H9 (cell line): ENCODE measurements at places on chromosomes 1 and 21. TPM values are rescaled to one million over a fixed set of nuclear protein-coding genes. Genes with fewer than 3 reads are reported as not detected.

GPR161 gene
- 9.9 and 10.6 TPM in 2 replicates for total RNA-seq

CA14 gene
- total RNA-seq: 42.0 and 43.2 TPM in 2 replicates

RHCE gene
- 0.26 and 0.90 TPM in 2 replicates for total RNA-seq

GRCh38 chr1:33032126-33032869 lies 4.4 kb downstream of the AK2 start:
- H3K4me3 ChIP-seq: no peak overlapping the region
- peaks cover 31% of the 10 kb centered on the region for H3K36me3 ChIP-seq
- peaks cover 2% of the 10 kb centered on the region; the same call in 1 of the 2 replicates for H3K4me1 ChIP-seq
- no peaks in the 10 kb centered on the region; the same call in 1 of the 2 replicates for H3K27me3 ChIP-seq

GRCh38 chr1:168920456-168921094 lies 185.9 kb upstream of the ATP1B1 start:
- no peak for DNase-seq
- H3K27me3 ChIP-seq: no peaks in the 10 kb centered on the region
- H3K4me1 ChIP-seq: no peaks in the 10 kb centered on the region; the same call in 1 of the 2 replicates
- H3K4me3 ChIP-seq: no peak overlapping the region

GRCh38 chr1:25117233-25117823 lies 115.0 kb downstream of the SYF2 start:
- peak; percentile 71 for DNase-seq
- H3K36me3 ChIP-seq: no peaks in the 10 kb centered on the region
- H3K4me3 ChIP-seq: no peak overlapping the region

GRCh38 chr1:231603598-231604275 lies 22.9 kb upstream of the DISC1 start:
- H3K4me1 ChIP-seq: peaks cover 2% of the 10 kb centered on the region; the same call in 1 of the 2 replicates
- no peak overlapping the region for H3K27ac ChIP-seq
- peak; percentile 41 for DNase-seq
- H3K27me3 ChIP-seq: no peaks in the 10 kb centered on the region
- peak overlapping the region; percentile 29; the same call in 1 of the 2 replicates for H3K4me3 ChIP-seq
- no peaks in the 10 kb centered on the region for H3K36me3 ChIP-seq

GRCh38 chr21:27700974-27701614 lies 734.2 kb upstream of the ADAMTS5 start:
- DNase-seq: peak; percentile 71
- no peaks in the 10 kb centered on the region for H3K36me3 ChIP-seq
- H3K27ac ChIP-seq: no peak overlapping the region
- no peaks in the 10 kb centered on the region for H3K4me1 ChIP-seq

DNA sequence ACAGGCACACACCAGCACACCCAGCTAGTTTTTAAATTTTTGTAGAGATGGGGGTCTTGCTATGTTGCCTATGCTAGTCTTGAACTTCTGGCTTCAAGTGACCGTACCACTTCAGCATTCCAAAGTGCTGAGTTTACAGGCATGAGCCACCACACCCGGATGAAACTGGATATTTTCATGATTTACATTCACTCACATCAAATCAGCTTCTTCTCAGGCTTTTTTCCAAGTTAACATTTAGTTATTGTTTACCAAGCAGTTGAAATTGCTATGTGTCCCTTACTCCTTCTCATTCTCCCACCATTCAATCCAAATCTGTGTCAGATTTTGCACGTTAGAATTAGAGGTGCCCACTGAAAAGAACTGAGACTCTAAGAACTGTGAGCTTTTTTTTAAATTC lies 18.4 kb downstream of the RIT1 start:
- no peak for DNase-seq
- H3K27me3 ChIP-seq: no peaks in the 10 kb centered on the region
- no peaks in the 10 kb centered on the region for H3K4me1 ChIP-seq
- peaks cover 5% of the 10 kb centered on the region for H3K36me3 ChIP-seq

- no peaks in the 10 kb centered on the region for H3K4me1 ChIP-seq
- DNase-seq: no peak
- peaks cover 27% of the 10 kb centered on the region for H3K36me3 ChIP-seq
- no peak overlapping the region for H3K4me3 ChIP-seq
Measured at GRCh38 chr21:45460611-45461368, 55.8 kb downstream of the COL18A1 start.

DNA sequence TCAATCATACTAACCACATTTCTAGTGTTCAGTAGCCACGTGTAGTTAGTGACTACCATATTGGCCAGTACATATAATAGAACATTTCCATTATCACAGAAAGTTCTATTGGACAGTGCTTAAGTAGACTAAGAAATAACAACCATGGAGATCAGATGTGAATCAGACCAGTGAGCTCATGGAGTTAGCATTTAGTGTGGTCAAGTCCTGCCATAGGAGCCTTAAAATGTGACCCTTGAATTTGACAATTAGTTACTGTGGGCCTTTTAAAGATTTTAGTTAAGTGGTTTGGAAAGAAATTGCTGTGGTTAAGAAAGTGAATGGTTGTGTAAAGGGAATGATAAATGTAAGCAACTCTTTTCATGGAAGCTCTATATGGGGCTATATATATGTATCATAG lies 123.4 kb downstream of the POU2F1 start:
- no peaks in the 10 kb centered on the region for H3K27me3 ChIP-seq
- no peaks in the 10 kb centered on the region; the same call in 1 of the 2 replicates for H3K4me1 ChIP-seq

DNA sequence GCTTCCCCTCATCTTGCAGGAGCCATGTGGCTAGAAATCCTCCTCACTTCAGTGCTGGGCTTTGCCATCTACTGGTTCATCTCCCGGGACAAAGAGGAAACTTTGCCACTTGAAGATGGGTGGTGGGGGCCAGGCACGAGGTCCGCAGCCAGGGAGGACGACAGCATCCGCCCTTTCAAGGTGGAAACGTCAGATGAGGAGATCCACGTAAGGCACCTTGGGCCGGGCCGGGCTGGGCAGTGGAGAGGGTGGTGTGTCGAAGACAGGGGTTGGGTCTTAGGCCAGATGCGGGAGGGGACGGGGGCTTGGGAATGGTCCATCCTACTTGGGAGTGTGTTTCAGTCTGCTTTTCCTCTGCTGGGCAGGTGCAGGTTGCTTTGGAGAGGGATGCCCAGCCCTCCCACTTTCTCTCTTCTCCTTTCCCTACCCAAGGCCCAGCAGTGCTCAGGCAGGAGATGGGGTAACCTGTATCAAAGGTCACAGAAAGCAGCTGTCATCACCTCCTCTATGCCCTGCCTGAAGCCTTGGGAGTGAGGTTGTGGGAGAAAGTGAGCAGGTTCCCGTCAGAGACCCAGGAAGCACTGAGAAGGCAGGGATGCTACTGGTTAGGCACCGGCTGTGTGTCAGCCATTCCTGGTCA lies 18.9 kb downstream of the EPHX1 start:
- no peak overlapping the region for H3K4me3 ChIP-seq
- DNase-seq: no peak
- H3K36me3 ChIP-seq: peaks cover 14% of the 10 kb centered on the region; the same call in 2 of the 3 replicates
- H3K27me3 ChIP-seq: no peaks in the 10 kb centered on the region

- H3K27me3 ChIP-seq: no peaks in the 10 kb centered on the region
- no peaks in the 10 kb centered on the region for H3K36me3 ChIP-seq
- H3K4me1 ChIP-seq: no peaks in the 10 kb centered on the region
- H3K4me3 ChIP-seq: no peak overlapping the region
- no peak for DNase-seq
- no peak overlapping the region for H3K27ac ChIP-seq
Measured at GRCh38 chr1:235741294-235741693, 91.7 kb upstream of the GNG4 start.

DNA sequence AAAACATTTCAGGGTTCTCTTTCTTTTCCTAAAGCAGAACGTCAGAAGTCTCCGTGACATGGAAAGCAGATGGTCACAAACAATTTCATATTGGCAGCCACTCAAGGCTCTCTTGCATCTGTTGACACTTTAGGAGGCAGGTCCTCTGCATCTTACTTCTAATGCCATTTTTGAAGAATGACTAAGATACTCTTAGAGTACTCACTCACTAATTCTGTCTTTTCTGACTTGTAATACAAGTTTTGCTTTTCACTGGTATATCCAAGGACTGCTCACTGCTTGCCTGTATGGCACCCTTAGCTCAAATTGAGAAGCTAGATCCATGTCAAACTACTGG lies 68.3 kb downstream of the PRRX1 start:
- no peaks in the 10 kb centered on the region for H3K4me1 ChIP-seq
- no peak for DNase-seq
- H3K27me3 ChIP-seq: no peaks in the 10 kb centered on the region
- H3K27ac ChIP-seq: no peak overlapping the region
- H3K4me3 ChIP-seq: no peak overlapping the region

- no peaks in the 10 kb centered on the region for H3K27me3 ChIP-seq
- no peaks in the 10 kb centered on the region for H3K36me3 ChIP-seq
- no peak overlapping the region for H3K27ac ChIP-seq
- peak; percentile 69 for DNase-seq
- peak overlapping the region; percentile 83 for H3K4me3 ChIP-seq
Measured at GRCh38 chr21:45974073-45975019, 7.2 kb upstream of the COL6A1 start.

- H3K27me3 ChIP-seq: no peaks in the 10 kb centered on the region
- no peak for DNase-seq
- no peaks in the 10 kb centered on the region for H3K36me3 ChIP-seq
- H3K4me3 ChIP-seq: no peak overlapping the region
- no peak overlapping the region for H3K27ac ChIP-seq
Measured at GRCh38 chr21:28641731-28642130, 350.9 kb downstream of the LTN1 start.
